ENCODE measurements at places on chromosomes 5 and 9. TPM values are rescaled to one million over a fixed set of nuclear protein-coding genes. Genes with fewer than 3 reads are reported as not detected.

DNA sequence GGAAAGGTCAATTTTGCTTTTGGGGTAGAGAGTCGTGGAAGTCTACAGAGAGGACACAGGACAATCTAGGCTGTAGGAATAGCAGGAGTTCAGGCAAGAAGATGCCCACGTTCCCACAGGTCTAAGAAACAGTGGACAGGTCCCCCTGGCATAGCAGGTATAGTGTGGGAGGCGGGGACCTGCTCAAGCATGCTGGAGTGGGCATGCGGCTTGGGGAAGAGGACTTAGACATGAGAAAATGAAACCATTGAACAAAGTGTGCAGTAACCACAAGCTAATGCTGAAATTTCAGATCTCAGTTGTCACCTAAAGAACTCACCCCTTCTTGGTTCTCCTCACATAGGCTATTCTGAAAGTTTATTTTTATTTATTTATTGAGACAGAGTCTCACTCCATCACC, 142.8 kb upstream of the EFNA5 start:
- DNase-seq, result no peak
- no peak overlapping the region for H3K27ac ChIP-seq
- H3K4me3 ChIP-seq, result no peak overlapping the region
- H3K27me3 ChIP-seq, result no peaks in the 10 kb centered on the region

GRCh38 chr5:35838370-35839042, 18.2 kb upstream of the IL7R start:
- peaks cover 3% of the 10 kb centered on the region for H3K27me3 ChIP-seq
- H3K4me1 ChIP-seq, result no peaks in the 10 kb centered on the region
- H3K4me3 ChIP-seq, result no peak overlapping the region

DNA sequence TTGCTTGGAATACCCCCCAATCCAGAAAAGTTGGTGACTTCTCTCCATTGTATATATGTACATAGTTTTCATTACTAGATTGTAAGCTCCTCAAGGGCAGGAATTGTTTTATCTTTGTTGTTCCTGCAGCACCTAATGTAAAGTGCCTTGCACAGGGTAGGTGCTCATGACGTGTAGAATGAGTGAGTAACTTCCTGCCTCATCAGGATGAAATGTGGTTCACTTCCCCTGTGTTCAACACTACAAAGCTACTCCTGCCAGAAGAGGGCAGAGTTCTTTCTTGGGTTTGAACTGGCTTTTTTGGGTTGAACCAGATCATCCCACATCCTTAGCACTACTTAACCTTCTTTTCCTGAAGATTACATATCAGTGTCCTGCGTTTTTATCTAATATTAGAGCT, 23.9 kb downstream of the GTF3C4 start:
- no peak overlapping the region for H3K27ac ChIP-seq
- H3K36me3 ChIP-seq, result peaks cover 41% of the 10 kb centered on the region

Gene C9orf40
- total RNA-seq, result 5.1 TPM
